ENCODE measurements at places on chromosomes 7 and 10.
A peak's percentile ranks its signal among the peaks of the same experiment; 100 is the strongest.

- H3K27ac ChIP-seq: no peak overlapping the region
- no peaks in the 10 kb centered on the region for H3K36me3 ChIP-seq
- H3K27me3 ChIP-seq: peaks cover 86% of the 10 kb centered on the region
- H3K4me1 ChIP-seq: peaks cover 24% of the 10 kb centered on the region
- DNase-seq: no peak
Measured at GRCh38 chr7:30681815-30682211, 443 bp downstream of the CRHR2 start.

GRCh38 chr7:131108212-131108940, 219.3 kb upstream of the MKLN1 start:
- H3K4me1 ChIP-seq: peaks cover 13% of the 10 kb centered on the region
- no peaks in the 10 kb centered on the region for H3K27me3 ChIP-seq
- peak overlapping the region; percentile 64 for H3K4me3 ChIP-seq
- no peak for DNase-seq

DNA sequence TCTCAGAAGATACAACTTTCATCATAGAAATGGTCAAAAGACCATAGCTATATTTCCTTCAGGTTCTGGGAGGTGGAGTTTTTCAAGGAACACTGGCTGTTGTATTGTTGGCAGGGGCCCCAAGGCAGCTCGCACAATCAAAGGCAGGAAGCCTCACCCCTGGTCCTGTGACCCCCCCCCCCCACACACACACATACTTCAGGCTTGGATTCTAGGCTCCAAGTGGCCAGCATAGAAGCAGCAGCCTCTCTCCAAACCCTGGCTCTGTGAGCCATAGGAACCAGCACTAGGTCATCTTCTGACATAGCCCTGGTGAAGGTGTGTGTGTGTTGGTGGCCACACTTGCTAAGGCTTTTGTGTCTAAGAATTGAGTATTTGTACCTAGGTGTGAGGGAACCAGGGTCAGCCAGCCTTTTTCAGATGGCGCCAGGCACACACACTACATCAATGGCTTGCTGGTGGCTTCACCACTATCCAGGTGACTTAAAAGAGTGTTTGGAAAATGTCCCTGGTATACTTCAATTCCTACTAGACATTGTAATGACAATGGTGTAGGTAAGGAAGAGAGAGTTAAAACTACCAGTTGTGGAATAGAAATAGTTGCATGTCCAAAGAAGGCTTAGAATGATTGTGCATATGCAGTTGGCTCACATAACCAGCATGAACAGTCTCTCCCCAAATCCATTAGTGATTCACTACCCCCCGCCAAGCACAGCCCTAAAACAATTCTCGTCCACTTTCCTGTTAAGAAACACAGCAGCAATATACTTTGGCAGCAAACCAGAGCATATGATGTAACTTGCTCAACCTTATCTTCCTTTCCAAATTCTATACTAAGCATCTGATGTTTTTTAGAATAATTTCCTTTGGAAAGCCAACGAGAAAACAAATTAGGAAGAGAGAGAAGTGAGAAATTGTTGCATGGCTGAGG, 91.3 kb downstream of the AVL9 start:
- H3K4me3 ChIP-seq: no peak overlapping the region
- H3K4me1 ChIP-seq: peaks cover 28% of the 10 kb centered on the region
- no peak overlapping the region for H3K27ac ChIP-seq
- H3K27me3 ChIP-seq: no peaks in the 10 kb centered on the region
- H3K36me3 ChIP-seq: peaks cover 14% of the 10 kb centered on the region
- DNase-seq: no peak

DNA sequence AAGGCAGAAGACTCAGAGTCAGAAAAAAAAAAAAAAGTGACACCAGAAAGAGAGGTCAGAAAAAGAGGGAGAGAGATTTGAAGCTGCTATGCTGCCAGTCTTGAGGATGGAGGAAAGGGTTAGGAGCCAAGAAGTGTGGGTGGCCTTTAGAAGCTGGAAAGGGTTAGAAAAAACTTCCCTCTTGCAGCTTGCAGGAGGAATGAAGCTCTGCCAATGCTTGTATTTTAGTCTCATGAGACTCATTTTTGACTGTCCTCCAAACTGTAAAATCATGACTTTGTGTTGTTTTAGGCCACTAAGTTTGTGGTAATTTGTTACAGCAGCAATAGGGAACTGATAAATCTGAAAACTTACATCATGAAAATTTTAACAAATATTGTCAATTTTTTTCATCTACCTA, 127.7 kb upstream of the NOBOX start:
- DNase-seq: no peak
- no peaks in the 10 kb centered on the region for H3K36me3 ChIP-seq
- H3K4me3 ChIP-seq: no peak overlapping the region

GRCh38 chr7:44541-44896, 147.9 kb upstream of the FAM20C start:
- H3K27me3 ChIP-seq: no peaks in the 10 kb centered on the region
- H3K4me1 ChIP-seq: no peaks in the 10 kb centered on the region
- no peak overlapping the region for H3K27ac ChIP-seq
- DNase-seq: no peak
- no peaks in the 10 kb centered on the region for H3K36me3 ChIP-seq
